Activated naive CD4-positive, alpha-beta T cell treated with anti-CD3 and anti-CD28 coated beads for 36 hours (primary cell): ENCODE measurements at places on chromosomes 2 and 18. TPM values are rescaled to one million over a fixed set of nuclear protein-coding genes. Genes with fewer than 3 reads are reported as not detected.

- no peak for DNase-seq
These were observed 23.3 kb upstream of the MAPRE3 start for GRCh38 chr2:26946841-26947784.

- no peak for DNase-seq
These were observed 12.5 kb upstream of the TANC1 start for GRCh38 chr2:158955842-158956365.

DNA sequence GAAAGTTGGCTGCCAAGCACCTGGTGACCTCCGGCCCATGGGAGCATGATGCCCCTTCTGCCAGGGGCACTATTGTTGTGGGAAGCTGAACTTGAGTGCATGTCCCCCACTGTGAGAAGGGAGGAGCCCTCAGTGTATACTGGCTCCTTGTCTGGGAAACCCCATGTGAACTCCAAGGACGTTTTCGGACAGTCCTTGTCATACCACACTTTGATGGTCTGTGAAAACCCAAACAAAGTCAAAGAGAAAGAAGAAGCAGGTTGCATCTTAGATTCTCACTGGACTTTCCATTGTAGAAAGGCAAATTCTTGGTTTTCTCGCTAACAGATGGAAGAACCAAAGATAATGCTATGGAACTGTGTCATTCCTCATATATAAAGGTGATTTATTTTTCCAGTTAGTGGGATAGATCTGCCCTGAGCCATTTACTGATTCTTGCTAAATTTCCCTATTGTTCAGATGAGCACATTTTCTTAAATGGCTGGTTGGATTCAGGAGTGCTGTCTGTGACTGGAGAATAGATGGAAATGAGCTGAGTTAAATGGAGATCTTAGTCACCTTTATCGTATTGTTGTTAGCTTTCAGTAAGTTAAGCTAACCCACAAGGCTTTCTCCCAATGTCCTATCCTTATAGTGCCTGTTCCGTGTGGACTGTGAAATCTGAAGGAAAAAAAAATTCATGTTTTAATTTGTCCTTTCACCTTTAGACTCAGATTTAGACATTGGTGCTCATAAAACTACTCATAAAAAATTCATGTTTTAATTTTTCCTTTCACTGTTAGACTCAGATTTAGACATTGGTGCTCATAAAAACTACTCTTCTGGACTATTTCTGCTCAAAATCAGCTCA, 166.6 kb downstream of the ACTR3 start:
- DNase-seq: no peak

- no peak for DNase-seq
These were observed 182.2 kb downstream of the LDLRAD4 start for GRCh38 chr18:13400636-13401315.

DNA sequence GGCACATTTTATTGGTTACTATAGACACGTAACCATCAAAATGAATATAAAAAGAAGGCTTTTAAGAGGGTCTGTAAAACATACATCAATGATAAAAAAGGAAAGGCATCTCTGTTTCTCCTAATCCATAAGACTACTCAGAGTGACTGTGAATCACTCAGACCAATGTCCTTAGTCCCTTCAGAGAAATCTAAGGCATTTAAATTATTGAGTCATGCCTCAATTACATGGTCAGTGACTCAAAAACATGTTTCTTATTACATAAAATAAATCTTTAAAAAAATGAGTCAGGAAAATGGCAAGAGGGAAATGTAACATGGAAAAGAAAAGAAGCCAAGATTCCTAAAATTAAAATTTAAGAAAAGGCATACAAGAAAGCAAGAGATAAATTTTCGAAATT, 146.6 kb downstream of the ERBB4 start:
- DNase-seq: no peak

Gene SPR
- 8.4 TPM for total RNA-seq

DNA sequence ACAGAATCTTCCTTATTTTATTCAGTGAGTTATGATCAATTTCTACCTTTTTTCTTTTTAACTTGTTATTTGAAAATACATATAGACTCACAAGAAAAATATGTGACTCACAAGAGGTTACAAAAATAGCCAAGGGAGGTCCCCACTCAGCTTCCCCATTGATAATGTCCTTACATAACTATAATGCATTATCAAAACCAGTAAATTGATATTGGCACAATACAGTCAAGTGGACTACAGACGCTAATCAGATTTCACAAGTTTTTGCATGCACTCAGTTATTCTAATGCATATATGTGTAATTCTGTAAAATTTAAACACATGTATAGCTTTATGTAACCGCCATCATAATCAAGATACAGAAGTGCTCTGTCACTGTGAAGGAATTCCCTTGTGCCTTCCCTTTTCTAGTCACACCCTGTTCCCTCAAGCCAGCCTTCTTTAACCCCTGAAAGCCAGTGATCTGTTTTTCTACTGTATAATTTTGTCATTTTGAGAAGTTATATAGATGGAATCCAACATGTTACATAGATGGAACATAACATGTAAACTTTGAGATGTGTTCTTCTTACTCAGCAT, 118.4 kb downstream of the ALMS1 start:
- DNase-seq: no peak

GRCh38 chr2:237324405-237324831, 89.5 kb downstream of the COL6A3 start:
- DNase-seq: no peak

- DNase-seq: peak; percentile 3
These were observed 28.5 kb upstream of the ALPP start for GRCh38 chr2:232349946-232350635.

Gene CRYGC
- not detected for total RNA-seq

DNA sequence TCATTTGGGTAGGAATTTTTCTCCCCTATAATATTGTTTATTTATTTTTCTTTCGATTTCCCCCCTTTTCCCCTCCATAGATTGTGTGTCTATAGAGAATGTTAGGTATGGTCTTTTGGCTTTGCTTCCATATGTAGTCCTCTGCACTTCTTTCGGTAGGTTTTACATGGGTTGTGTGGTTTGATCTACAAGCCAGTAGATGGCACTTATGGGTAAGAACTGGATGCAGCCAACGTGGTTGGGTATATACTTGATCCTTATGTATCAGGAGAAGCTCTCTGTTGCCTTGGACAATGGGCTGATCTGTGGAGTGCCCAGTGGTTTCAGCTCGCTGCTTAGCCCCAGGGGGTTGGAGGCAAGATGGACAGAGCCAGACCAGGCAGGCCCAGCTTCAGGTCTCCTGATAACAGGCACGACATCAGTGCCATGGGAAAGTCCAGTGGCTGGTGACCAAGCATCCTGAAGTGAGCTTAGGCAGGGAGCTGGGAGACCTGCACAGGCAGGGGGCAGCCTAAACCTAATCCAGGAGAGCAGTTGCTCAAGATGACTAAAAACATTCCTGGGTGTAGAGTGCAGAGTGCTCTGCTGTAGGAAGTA, 488.3 kb downstream of the CCDC85A start:
- no peak for DNase-seq
